ENCODE measurements at places on chromosomes 3 and 15. TPM values are rescaled to one million over a fixed set of nuclear protein-coding genes. Genes with fewer than 3 reads are reported as not detected.
A peak's percentile ranks its signal among the peaks of the same experiment; 100 is the strongest.

The KLHL40 gene
- not detected for polyA plus RNA-seq

The KIF7 gene
- 2.9 TPM for polyA plus RNA-seq

The P2RY12 gene
- polyA plus RNA-seq: 0.34 TPM

The POPDC2 gene
- polyA plus RNA-seq: 0.26 TPM

The P2RY13 gene
- not detected for polyA plus RNA-seq

The CHRM5 gene
- polyA plus RNA-seq: 0.03 TPM

The SKIC8 gene
- 84.5 TPM for polyA plus RNA-seq

DNA sequence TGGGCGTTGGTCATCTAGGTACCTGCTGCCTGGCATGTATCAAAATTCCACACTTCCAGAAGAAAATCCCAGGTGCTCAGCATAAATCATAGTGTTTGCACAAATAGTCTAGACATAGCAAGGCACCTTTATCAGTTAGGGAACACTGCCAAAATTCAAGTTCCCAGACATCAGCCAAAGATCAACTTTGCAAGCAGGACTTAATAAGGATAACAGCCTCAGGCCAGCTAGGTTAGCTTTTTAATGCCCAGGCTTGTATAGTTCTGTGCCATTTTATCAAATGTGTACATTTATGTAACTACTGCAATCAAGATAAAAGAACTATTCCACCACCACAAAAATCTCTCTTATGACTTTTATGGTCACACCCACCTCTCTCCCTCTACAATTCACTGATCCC, 30.7 kb downstream of the DZIP3 start:
- DNase-seq: no peak

DNA sequence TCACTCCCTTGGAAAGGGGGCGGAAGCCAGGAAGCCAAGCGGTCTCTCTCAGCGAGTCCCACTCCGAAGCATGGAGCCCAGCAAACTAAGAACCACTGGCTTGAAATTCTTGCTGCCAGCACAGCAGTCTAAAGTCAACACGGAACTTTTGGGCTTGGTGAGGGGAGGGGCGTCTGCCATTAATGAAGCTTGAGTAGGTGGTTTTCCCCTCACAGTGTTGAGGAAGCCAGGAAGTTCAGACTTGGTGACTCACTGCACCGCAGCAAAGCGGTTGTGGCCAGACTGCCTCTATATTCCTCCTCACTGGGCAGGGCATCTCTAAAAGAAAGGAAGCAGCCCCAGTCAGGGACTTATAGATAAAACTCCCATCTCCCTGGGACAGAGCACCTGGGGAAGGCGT, 665.4 kb upstream of the CBLB start:
- no peak for DNase-seq

- peak; percentile 97 for DNase-seq
Measured at GRCh38 chr3:168071591-168072322, 24.0 kb downstream of the GOLIM4 start.

- DNase-seq: no peak
Measured at GRCh38 chr15:65072027-65072426, 4.2 kb upstream of the RASL12 start.

GRCh38 chr3:123818324-123818920, 65.7 kb downstream of the MYLK start:
- peak; percentile 92 for DNase-seq

DNA sequence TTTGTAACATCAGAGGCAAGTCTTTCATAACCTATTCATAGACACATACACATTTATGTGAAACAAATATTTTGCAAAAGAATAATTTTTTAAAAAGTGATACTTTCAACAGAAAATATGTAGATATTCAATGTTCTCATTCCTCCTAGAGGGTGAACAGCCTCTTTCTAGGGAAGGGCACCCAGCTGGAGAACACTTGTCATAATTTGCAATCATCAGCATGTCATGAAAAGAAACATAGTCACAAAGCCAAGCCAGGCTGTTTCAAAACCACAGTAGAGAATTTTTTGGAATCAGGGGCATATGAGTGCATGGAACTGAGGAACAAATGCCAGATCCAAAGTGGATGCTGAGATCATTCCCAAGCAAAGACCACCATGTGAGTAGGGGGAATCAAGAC, 406.9 kb upstream of the ADAMTS9 start:
- DNase-seq: no peak

DNA sequence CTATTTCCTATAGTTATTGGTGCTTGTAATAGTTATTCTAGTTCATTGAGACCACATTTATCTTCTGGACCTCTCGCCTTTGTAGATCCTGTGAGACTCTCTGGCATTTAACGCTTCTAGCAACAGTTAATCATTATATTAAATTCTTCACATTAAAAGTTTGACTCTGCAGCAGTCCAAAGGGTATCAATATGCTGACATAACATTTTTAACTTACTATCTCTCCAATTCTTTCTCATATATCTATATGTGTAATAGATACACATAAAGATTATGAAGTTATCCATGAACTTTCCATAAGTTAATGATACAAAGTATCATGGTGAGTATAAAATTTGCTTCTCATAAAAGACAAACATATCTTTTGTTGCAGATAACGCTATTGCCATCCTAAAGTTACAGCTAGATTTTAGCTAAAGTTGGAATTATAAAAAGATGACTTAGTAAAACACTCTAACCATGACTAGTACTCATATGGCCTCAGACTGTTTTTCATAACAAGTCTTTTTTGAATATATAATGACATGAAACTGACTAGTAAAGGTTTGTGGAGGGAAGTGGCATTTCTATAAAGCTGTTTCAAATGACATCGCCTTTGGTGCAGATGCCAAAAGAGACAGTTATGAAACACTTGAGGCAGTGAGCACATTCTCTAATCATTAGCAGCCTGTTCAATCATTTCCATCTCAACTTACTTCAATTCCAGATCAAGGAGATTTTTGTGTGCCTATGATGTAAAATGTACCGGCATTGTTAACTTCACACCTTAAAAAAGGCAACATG, 379.3 kb upstream of the CBLB start:
- DNase-seq: peak; percentile 34

DNA sequence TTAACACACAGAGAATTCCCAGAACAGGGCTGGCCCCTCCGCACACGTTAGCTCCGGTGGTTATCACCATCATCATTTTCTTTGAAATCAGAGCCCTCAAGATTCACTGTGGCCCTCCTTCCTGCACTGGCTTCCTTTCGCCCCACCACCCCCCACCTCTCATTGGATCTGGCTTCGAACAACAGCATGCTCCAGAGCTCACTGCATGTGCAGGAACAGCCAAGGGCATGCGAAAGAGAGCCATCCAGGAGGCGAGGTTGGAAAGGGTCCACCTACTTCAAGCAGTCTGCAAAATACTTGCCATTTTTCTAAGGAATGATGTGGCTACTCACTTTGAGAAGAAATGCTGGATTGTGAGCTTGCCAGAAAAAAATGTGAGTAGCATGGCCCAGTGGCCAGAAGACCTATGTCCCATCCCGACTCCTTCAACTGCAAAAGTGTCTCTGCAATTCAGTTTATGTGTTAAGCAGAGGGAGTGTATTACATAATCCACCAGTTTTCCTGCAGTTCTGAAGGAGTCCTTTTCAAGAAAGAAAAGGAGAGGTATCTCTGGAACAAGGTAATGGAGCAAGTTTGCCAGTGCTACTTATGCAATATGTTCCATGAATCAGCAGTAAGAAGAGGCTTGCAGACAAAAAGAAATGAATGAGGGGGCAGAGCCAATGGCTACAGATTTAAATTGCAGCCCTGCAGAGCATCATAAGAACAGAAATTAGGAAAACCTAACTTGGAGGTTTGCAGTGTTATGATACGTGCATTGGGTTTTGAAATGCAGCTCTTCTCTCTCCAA, 92.8 kb downstream of the OCA2 start:
- DNase-seq: peak; percentile 42

GRCh38 chr15:78921517-78921916, 23.3 kb downstream of the CTSH start:
- DNase-seq: no peak

DNA sequence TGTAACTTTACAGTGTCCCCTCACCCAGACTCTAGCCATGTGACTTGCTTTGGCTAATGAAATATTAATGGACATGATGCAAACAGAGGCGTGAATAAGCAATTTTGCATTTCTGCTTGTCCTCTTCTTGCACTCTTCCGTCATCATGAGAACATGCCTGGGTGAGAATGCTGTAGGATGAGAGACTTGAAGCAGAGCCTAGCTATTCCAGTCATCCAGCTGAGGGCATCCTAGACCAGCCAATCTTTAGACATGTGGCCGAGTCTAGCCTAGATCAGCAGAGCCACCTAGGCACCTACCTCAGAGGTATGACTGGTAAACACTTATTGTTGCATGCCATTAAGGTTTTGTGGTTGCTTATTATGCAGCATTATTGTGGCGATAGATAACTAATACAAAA, 450.5 kb upstream of the AZI2 start:
- DNase-seq: no peak

- DNase-seq: no peak
Measured at GRCh38 chr15:61700803-61701202, 359.4 kb downstream of the VPS13C start.

DNA sequence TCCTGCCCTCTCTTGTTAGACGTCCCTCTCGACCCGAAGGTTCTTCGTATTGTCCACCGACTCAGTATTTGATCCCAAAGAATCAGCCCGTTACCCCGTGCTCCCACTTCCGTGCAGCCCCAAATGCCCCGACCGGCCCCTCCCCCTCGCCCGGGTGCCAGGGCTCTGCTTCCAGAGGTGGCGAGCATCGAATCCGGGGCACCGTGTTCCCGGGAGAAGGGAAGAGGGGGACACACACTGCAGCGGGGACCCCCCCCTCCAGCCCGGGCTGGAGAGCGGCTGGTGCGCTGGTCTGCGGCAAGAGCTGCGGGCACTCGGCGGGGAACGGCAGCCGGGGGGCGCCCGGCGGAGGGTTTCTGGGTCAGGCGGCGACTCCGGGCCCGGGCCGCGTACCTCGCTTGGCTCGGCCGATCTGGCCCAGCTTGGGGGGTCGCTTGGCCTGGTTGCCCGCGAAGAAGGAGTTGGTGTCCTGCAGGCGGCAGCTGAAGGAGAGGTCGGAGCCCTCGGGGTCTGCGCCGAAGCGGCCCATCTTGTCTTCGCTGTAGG, 556 bp downstream of the CAMK2N2 start:
- DNase-seq: no peak

DNA sequence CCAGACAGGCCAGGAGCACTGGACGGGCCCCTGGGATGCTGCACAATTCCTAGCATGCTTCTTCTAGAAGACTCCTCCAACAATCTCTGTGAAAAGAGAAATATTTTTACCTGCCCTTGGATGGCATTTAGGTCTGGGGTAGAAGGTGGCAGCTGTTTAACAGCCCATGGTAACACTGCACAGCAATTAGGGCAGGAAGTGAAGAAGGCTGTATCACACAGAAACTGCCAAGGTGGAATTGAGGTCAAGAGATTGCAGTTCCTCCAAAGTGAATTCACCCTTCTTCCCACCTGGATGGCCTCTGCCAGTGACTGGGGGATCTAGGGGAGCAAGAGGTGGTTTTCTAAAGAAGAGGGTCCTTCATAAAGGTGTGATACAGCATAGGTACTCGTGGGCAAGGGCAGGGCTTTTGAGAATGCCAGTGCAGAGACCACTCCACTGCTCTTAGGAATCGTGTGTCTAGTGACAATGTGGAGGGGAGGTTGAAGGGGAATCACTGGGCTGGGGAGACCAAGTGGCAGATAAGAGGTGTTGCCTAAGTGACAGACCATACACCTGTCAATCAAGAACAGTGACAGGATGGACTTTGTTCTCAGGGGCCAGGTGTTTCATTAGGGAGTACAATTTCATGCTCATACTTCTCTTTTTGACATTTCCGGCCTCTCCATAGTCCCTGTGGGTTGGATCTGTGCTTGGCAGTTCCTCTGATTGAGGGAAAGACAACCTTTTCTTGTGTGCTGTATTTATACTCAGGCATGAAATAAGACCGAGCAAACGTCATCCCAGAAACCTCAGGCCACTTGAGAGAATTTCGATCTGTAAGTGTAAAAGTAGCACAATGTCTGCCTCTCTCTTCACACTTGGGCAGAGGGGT, 83.5 kb upstream of the BCL6 start:
- DNase-seq: no peak

DNA sequence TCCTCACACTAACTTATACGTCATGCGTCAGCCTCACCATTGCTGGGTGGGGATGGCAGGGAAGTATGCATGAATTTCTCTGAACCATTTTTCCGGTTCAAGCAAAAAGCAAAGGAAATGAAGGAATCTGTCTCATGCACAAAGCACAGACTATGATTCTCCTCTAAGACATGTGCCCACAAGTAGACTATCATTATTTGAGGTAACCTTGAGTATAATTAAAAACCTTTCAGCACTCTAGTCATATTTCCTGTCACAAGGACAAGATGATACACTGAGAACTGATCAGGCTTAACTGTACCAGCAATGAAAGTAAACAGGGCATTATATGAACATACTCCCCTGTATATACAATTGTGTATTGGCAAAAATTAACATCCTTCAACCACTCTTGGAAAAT, 56.7 kb upstream of the TSC22D2 start:
- DNase-seq: no peak

DNA sequence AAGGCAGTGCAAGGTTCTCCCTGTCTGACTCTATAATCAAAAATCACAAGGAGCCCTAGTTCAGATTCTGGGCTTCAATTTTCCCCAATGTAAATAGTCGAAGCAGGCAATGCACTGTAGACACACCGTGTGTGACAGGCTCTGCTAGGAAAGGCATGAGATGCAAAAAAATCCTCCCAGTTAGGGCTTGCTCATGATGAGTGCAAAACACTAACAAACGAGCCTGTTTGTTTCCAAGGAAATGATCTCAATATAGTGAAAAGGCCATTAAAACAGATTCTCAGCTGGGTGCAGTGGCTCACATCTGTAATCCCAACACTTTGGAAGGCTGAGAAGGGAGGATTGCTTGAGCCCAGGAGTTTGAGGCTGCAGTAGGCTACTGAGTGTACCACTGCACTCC, 55.7 kb downstream of the UMPS start:
- DNase-seq: no peak

- DNase-seq: no peak
Measured at GRCh38 chr3:150419959-150420358, 11.9 kb downstream of the TSC22D2 start.

- DNase-seq: peak; percentile 17
Measured at GRCh38 chr3:53153980-53154379, 7.0 kb upstream of the PRKCD start.

DNA sequence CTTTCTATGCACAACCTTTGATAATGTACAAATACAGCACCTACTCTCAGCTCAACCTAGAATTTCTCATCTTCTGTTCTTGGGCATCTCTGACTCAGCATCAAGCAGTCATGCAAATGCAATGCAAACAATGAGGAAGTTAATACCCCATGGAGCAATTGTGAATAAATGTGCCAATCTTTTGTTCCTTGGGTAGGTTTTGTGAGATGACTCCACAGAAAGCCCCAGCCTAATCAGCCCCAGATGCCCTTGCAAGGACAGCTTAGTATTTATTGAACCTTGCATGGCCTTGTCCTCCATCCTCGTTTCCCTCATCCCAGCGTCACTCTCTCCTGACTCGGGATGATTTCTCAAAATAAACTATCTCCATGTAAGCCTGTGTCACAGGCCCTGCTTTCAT, 494.7 kb upstream of the NECTIN3 start:
- peak; percentile 92 for DNase-seq
